CD4-positive, alpha-beta T cell treated with Interleukin-6 at 100 ng/mL for 8 hours (primary cell): ENCODE measurements at places on chromosomes 1 and 21.

- DNase-seq, result no peak
Measured at GRCh38 chr21:14886001-14886400, 178.8 kb downstream of the NRIP1 start.

GRCh38 chr1:52590266-52590665, 11.9 kb upstream of the GPX7 start:
- DNase-seq, result no peak

- DNase-seq, result no peak
Measured at GRCh38 chr21:44598061-44598460, 2.3 kb upstream of the KRTAP10-7 start.

- no peak for DNase-seq
Measured at GRCh38 chr1:224113545-224113917, 380 bp upstream of the FBXO28 start.

- no peak for DNase-seq
Measured at GRCh38 chr1:187763976-187764375, 935.2 kb downstream of the PLA2G4A start.

DNA sequence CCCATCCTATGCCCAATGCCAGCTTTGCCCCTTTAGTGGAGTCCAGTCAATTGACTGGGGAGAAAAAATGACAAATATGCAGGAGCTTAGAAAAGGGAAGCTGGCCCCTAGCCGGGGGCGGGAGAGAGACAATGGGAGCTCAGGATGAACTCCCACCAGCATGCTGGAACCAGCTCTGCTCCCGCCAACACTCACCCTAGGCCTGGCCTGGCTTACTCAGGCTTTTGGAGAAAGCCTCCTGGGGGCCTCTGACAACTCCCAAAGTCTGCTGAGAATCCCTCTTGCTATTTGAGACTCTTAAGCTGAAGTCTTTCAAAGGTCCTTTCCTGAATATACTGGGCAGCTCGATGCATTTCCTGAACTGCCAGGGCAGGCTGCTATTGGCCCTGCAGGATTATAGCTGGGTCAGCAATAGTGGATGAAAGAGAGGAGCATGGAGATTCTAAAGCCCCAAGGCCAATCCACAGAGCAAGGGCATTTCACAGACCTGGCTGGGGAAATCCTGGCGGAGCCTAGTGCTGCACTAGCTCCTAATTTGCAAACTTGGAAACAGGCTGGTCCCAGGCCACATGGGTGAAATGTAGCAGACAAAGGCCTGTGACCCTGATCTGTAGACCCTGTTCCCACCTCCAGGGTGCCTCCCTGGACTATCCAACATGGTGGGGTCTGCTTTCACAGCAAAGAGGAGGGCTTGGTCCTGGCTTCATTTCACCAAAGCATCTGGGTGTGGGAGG, 35.7 kb upstream of the CLSTN1 start:
- no peak for DNase-seq

- no peak for DNase-seq
Measured at GRCh38 chr1:173601588-173601987, 1.3 kb downstream of the SLC9C2 start.

- DNase-seq, result no peak
Measured at GRCh38 chr1:241475671-241476070, 43.9 kb downstream of the FH start.

DNA sequence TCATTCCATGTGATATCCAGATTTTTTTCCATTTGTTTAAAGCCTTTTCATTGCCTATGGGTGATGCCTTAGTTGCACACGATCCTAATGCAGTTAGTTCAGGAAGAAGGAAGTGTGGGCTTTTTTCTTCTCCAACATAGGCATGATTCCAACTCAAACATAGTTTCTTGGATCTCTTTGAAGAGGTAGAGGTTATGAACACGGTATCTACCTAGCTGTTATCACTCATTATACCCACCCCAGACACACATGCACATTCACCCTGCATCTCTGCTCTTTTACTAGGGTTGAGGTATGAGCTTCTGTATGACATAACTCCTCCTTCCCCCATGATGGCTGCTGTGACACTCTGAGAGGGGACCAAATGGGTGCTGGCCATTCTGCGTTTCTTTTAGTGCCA, 122.1 kb upstream of the ZNF648 start:
- DNase-seq, result no peak

DNA sequence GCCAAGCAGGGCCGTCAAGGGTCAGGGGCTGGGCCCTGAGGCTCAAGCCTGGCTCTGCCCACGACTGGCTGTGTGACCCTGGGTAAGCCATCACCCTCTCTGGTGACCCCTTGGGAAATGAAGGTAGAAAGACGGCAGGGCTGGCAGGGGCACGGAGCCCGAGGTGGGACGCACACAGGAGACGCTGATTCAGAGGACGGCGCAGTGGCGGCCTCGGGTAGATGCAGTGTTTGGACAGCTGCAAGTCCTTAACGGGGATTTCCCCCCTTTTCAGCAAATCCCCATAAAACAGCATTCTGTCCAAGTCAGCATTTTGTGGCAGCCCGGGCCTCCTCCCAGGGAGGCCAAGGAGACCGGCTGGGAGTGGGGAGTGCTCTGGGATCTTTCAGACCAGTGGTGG, 16.7 kb downstream of the COL8A2 start:
- no peak for DNase-seq

DNA sequence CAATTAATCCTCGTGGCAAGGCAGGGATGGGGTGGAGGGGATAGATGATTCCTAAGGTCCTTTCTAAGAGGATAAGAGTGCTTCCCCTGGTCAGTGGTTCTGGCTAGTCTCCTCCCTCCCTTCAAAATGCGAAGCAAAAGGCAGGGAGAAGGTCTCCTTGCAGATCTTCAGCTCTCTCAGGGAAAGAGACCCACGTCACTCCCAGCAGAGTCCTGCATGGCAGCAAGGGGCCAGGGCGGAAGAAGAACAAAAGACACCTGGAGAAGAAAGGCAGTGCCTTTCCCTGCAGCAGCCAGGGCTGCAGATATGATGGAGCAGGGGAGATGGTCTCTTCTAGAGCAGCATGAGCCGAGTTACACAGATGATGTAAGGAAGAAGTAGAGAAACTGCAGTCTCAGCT, 29.6 kb upstream of the SLAMF9 start:
- DNase-seq, result no peak

DNA sequence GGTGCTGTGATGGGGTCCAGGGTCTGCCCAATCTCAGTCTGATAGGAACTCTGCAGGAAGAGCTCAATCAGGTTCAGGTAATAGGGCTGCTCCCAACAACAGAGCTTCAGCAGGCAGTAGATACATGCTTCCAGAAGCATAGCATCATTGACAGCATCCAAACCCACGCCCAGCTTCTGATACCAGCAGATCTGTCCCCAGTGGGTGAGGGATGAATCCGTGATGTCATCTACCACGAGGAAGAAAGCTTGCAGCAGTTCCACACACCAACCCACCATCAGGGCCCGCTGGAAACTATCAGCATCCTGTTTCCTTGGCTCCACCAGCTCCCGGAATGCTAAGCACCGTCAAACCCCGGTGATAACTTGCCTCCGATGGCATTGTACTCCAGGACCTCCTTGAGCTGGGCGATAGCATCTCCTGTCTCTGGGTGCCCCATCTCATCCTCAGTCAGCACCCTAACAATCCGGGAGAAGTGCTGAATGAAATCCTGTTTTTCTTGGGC, 14.7 kb downstream of the NEK2 start:
- DNase-seq, result no peak

DNA sequence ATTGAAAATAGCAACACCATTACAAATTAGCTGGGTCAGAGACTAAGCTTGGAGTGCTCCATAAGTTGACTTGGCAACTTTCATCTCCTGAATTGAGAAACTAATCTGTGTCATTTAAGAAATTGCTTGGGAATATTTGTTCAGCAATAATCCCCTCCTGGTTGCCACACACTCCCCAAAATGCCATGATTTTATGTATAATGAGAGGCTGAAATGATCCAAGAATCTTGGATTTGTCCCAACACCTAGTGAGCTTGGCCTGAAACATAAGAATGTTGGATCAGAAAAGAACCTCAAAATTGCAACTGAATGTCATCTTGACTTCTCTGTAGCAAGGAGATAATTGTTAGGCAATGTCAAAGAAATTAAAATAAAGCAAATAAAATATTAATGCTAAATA, 805.9 kb upstream of the ADAMTS5 start:
- DNase-seq, result no peak

GRCh38 chr1:173314656-173315055, 107.5 kb upstream of the TNFSF4 start:
- no peak for DNase-seq

GRCh38 chr1:101142244-101142643, 94.6 kb upstream of the S1PR1 start:
- DNase-seq, result no peak

- no peak for DNase-seq
Measured at GRCh38 chr1:67190410-67190809, 24.2 kb downstream of the IL23R start.

GRCh38 chr1:219331424-219331823, 157.7 kb downstream of the LYPLAL1 start:
- DNase-seq, result no peak

DNA sequence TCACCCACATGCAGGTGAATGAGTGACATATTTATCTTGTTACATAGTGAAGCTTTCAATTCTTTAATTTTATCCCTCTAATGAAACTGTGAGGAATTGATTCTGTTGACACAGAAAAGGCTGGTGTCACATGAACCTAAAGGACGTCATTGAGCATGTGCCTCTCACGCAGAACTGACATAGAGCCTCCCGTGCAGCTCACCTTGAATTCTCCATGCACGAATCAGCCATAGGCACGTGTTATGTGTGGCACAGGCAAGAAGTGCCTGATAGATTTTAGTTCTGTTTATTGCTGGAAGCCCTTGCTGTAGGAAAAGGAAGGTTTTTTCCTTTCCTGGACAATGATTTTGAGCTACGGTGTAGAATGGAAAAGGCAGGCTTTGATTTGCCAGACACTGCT, 11.3 kb downstream of the ADARB1 start:
- no peak for DNase-seq

GRCh38 chr1:170518185-170518834, 13.7 kb upstream of the GORAB start:
- no peak for DNase-seq

DNA sequence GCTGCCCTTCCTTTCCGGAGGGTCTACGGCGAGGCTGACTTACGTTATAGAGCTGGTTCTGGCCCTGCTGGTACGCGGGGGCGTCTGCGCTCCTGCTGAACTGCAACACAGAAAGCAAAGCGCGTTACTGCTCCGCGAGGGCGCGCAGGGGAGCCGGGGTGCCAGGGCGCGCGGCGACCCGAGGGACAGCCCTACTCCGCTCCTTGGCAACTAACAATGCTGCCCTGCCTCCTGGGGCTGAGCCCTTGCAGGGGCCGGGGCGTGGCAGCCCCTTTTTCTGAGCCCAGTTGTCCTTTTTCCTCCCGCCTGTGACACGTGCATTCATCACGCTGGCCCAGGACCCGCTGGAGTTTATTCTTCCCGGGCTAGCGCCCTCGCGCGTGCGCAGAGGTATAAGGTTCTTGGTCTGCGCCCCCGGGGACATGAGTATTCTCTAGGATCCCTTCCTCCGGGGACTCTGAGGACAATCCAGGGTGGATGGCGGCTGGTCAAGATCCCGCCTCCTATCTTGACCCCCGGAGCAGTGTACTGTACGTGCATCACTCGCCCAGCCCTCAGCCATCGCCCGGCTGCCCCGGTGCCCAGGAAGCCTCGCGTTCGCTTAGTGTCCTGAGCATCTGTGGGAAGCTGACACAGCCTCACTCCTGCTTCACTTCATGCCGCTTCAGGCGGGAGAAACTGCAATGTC, 78.9 kb downstream of the CD247 start:
- no peak for DNase-seq

GRCh38 chr1:2405588-2406295, 6.6 kb downstream of the PEX10 start:
- DNase-seq, result no peak

DNA sequence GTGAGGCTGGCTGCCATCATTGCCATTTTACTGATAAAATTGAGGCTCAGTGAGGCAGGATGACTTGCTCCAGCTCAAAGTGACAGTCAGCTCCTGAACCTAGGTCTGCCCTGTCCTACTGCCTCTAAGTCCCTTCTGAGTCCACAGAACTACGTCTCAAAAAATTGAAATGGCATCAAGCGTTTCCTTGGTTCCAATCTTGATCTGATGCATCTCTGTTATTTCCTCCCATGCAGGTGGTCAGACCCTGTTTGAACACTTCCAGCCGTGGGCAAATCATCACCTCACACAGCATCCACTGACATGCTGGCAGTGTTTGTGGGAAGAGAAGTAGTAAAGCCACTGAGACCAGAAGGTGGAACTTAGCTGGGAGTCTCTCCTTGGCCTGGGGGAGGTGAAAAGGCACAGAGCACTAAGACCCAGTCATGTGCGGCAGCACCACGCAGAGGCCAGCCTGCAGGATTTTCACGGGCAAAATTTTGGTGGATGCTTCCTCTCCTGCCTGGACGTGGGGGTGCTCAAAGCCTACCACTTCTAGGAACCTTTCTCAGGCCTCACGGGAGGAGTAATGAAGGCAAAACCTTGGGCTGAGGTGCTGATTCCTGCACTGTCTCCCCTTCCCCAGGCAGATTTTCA, 7.8 kb upstream of the CPLANE2 start:
- DNase-seq, result no peak

- no peak for DNase-seq
Measured at GRCh38 chr1:96340686-96341085, 380.9 kb upstream of the PTBP2 start.

GRCh38 chr1:4851385-4852065, 197.1 kb downstream of the AJAP1 start:
- no peak for DNase-seq

- no peak for DNase-seq
Measured at GRCh38 chr1:169833179-169833901, 38.6 kb upstream of the METTL18 start.

DNA sequence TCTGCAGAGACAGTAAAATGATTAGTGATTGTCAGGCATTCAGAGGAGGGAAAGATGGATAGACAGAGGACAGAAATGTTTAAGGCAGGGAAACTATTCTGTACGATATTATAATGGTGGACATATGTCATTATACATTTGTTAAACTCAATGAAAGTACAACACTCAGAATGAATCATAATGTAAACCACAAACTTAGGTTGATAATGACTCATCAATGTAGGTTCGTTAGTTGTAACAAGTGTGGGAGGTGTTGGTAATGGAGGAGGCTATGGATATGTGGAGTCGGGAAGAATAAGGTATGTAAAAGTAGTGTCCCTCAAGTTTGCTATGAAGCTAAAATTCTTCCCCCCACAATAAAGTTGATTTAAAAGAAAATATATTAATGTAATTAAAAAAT, 455.0 kb downstream of the BRINP3 start:
- no peak for DNase-seq

GRCh38 chr1:84643183-84643582, 47.1 kb downstream of the SSX2IP start:
- no peak for DNase-seq

- no peak for DNase-seq
Measured at GRCh38 chr1:37102656-37103382, 68.5 kb upstream of the GRIK3 start.

- no peak for DNase-seq
Measured at GRCh38 chr1:177561436-177561835, 390.7 kb downstream of the BRINP2 start.

DNA sequence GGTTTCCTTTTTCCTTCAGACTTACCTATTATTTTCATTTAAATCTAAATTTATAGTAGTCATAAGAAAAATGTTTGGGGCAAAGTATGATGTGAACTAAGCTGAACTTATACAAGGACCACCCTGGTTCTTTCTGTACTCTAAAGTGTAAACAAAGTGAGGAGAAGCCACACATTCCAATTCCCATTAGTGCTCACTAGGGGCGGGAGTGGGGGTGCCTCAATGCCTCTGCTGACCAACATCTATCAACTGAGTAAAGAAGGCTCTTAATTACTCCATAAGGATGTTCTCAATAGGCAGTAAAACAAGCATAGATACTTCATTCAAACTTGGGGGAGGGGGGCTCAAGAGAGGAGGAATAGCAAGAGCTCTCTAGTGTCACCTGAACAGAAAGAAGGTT, 151.7 kb downstream of the CDC42BPA start:
- no peak for DNase-seq
